ENCODE measurements at places on chromosomes 3 and 15.

GRCh38 chr3:59372346-59372745 lies 322.5 kb upstream of the CFAP20DC start:
- DNase-seq, result no peak

DNA sequence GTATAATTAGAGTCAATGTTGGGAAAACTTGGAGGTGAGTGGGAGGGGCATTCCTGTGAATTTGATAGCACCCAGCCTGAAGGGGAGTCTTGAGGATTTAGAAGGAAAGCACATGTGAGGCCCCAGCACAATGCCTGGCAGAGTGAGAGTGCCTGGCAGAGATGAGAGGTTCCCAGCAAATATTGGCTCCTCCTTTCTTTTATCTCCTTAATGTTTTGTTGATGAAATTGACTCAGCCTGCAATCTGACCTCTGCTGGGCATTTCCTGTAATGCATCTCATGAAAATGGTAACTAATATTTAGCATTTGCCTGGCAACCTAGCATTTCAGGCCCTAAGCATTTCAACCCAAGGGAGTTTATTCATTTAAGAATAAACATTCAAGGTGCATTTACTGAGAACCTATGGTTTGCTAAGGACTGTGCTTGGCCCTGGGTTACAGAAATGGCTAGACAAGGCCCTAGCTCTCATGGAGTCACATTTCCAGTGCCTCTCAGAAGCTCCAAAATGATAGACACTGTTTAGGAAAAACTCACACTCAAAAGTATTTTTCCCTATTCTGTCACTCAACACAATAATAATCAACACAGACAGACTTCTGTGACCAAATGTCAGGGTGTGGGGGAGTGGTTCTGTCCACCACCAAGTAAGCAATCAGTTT lies 19.0 kb downstream of the PDHB start:
- DNase-seq, result peak; percentile 55

DNA sequence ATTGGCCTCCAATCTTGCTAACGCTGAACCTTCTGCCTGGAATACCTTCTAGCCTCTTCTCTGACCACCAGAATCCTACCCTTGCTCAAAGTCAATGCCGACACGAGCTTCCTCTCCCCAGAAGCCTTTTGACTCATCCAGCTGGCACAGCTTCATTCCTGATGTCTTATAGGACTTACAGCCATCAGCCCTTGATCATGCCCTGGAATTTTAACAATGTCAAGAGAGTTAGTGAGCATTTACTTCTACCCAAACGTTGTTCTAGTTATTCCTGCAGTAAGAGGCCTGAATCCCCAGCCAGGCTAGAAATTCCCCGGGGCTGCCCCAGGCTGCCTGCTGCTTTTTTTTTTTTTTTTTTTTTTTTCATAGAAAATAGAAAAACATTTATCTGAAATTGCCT lies 3.9 kb downstream of the CYP1A2 start:
- no peak for DNase-seq

DNA sequence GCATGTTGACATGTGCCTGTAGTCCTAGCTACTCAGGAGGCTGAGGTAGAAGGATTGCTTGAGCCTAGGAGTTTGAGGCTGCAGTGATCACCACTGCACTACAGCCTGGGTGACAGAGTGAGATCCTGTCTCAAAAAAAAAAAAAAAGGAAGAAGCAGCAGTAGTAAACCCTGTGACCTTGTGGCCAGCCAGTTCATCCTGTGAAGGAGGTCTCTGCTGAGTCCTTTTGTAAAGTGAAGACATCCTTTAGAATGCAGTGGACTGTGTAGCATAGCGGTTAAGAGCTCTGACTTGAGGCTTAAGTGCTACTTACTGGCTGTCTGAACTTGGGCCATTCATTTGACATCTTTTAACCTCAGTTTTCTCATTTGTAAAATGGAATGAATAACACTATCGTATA lies 8.3 kb downstream of the EXOSC7 start:
- no peak for DNase-seq

- DNase-seq, result no peak
Observed at GRCh38 chr3:154164387-154164786, 43.2 kb downstream of the ARHGEF26 start.

DNA sequence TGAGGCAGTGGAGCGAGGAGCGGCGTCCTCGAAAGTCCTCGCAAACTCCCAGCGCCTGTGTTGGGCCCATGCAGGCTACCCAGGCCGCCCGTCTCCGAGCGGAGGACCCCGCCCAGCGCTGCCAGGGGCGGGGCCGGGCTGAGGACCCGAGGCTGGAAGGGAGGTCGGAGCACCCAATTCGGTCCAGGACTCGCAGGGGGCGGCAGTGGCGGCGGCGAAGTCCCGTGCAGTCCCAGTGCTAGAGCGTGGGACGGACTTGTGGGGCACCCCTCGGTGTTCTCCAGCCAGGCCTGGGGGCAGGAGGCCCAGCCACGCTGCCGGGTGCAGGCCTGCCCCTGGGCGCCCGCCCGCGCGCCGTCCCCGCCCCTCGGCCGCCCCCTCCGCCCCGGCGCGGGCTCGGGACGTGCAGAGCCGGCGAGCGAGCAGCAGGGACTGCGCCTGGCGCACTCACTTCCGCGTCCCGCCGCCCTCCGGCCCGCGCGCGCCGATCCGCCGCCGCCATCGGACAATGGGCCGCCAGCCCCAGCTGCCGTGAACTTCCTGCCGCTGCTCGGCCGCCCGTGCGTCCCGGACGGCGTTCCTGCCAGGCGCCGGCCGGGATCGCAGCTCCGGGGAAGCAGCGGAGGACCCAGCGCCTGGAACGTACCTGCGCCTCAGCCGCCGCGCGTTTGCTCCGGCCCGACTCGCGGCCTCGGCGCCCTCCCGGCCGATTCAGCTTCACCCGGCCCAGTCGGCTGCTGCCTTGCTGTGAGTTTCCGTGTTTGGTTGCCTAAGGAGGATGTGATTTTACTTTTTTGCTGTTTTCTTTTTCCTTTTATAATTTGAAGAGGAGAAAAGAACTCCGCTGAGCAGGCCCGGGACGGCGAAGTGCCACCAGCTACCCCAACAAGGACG lies 596 bp upstream of the LIMD1 start:
- DNase-seq, result peak; percentile 21
